ENCODE measurements at places on chromosomes 3 and 15.

DNA sequence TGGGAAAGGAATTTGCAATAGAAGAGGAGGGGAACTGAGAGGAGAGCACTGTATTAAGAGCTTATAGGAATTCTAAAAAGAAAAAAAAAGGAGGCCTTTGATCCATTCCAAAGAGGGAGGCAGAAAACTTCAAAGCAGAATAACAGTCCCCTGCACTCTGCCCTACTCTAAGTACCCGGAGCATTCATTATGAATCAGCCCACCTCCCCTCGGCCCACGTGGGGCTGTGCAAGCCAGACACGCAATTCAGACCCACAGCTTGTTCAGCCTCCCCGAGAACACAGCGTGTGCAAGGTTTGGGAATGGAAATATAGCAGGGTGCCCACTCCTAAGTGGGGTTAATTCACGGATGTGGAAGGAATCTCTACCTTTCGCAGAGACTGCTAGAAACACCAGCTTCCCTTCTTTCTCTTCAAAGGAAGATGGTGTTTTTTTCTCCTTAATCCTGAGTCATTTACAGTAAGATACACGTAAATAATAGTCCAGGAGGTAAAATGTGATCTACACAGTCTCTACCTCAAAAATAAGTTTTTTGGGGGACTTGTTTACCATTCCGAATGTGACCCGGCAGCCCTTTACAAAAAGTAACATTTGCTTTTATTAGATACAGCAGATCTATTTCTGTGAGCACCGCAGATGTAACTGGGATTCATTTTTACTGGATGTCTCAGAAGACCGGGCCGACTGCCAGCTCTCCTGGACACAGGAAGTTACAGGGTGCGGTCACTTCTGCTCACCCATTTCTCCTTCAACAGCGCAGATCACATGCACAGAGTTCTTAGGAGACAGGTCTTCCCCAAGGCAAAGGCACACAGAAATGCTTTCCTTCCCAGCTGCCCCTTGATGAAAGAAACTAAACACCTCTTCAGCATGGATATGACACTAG is 768.5 kb upstream of the CFAP20DC start:
- DNase-seq = peak; percentile 30

DNA sequence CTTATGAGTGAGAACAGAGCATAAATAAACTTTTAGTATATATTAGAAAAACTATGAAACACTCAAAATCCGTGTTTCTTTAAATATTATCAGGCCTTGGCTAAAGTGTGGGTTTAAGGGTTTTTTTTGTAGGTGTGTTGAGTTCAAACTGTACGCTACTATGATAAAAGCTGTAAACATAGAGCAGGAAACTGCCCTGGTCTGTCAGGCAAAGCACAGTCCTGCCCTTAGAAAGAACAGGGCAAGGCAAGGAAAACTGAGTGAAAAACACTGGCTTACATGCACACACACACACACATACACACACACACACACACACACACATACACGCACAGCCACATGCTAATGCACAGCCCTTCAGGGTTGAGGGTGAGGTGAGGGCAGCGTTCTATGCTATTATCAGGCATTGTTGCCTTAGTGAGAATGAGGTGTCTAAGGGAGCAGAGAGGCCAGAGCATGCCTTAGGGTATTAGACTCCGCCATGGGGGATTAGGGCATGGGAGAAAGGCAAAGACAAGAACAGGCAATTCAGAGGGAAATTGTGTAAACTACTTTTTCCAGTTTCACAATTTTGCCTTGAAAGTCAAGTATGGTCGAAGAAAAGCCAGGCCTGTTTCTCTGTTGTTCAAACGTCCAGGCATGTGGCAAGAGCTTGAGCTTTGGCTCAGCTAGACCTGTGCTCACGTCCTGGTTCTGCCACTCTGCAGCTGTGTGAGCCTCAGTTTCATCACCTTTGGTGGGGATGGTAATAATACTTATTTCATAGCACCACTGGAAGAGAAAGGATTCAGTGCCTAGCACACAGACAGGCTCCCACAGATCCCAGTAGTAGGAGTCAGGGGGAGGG is 36.3 kb upstream of the TPM1 start:
- no peak for DNase-seq

- DNase-seq = no peak
These were observed 15.8 kb downstream of the CSPG4 start for GRCh38 chr15:75696854-75697259.

DNA sequence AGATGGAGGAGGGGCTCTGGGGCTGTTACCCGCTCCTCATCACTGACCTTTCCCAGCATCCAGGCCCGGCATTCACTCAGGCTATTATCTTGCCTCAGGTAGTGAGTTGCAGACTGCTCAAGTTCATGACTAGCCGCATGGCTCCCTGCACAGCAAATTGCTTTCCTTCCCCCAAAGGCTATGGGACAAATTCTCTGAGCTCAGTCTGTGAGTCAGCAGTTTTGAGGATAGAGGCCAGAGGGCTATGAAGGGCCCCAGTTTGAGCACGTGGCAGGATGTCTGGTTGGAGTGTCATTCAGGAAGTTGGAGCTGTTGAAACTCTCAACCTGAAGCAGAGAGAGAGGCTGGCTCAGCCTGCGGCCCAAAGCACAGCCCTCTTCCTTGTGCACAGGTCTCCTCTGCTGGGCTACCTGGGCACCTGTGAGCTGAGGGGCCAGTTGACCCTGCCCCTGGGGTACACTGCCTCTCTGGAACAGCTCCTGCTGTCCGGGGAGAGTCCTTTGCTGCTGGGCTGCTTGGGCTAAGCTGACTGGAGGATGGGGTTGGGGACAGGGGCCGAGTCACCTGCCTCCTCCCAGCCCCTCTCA is 7.9 kb downstream of the FAH start:
- peak; percentile 76 for DNase-seq

- no peak for DNase-seq
These were observed 59.0 kb downstream of the ARIH1 start for GRCh38 chr15:72532991-72533601.

DNA sequence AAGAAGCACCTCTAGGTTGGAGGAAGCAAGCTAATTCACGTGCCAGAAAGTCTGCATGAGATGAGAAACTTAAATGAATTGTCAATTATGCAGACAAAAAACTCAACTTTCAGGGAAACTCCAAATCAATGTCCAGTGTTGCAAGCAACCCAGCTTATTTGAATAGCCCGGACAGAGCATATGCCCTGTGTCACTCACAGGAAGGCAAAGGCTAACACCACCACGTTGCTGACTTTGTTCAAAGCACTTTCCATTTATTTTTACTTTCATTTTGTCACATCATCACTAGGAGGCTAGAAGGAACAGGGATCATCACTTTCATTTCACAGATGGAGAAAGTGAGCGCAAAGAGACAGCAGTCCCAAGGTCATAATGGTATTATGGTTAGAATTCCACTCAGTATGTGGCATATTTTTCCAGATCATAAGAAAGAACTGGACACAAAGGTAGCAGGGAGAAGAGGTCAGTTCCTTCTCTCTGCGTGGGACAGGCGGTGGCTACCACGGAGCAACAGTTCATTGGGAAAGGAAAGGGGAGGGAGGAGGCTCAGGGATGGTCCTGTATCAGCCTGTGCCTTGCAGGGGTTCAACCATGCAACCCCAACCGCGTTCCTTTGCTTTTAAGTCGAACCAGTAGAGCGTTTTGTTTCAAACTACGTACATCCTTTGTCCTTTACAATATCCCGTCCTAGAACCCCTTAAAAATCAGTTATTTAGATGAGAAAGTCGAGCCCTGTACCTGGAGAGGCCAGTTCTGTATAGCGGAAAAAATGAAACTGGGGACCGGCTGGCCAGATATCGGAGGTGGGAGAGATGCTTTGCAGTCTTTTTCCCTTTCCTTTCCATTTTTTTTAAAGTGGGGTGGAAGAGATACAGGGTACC is 1.1 kb downstream of the HEG1 start:
- no peak for DNase-seq

- no peak for DNase-seq
These were observed 13.7 kb downstream of the LRTM1 start for GRCh38 chr3:54914180-54914579.

- DNase-seq = no peak
These were observed 164.5 kb downstream of the THSD4 start for GRCh38 chr15:71279757-71280141.

GRCh38 chr3:37696661-37697060 is 165.0 kb upstream of the CTDSPL start:
- DNase-seq = no peak

DNA sequence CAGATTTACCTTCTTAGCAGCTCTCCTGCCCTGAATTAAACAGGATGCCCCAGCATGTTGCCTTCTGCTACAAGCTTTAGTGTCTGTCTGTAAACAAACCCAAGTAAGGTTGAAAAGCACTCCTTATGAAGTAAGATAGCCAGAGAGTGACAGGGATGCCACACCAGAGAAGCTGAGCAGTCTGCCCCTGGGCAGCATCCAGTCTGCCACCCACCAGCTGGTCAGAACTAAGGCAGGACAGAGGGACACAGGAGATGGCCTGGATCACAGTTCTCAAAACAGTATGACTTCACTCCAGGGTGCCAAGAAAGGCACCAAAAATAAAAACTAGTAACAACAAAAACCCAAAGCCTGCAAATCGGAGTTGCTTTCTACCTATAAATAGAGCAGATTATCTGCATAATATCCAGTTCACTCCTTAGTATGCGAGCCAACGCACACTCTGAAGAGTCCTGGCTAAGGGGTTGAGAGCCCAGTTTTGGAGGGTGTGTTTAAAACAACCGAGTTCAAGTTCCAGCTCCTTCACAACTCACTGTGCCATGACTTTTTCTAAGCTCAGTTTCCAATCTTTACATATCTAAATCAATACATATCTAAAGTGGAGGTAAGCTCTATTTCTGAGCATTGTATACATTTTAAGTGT is 198.9 kb downstream of the KCNMB2 start:
- no peak for DNase-seq

DNA sequence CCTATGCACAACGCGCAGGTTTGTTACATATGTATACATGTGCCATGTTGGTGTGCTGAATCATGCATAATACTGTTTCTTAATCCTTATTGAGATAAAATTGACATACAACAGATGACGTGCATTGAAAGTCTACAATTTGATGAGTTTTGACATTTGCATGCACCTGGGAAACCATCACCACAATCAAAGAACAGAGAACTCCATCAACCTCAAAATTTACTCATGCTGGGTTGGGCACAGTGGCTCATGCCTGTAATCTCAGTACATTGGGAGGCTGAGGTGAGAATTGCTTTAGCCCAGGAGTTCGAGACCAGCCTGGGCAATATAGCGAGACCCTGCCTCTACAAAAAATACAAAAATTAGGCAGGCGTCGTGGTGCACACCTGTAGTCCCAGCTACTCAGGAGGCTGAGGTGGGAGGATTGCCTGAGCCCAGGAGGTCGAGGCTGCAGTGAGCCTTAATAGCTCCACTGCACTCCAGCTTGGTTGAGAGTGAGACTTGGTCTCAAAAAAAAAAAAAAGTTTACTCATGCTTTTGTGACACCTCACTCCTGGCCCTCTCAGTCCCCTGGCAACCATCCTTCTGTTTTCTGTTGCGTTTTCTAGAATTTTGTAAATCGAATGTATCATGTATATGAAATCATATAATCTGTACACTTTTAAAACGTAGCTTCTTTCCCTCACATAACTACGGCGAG is 56.6 kb downstream of the BHLHE40 start:
- no peak for DNase-seq

DNA sequence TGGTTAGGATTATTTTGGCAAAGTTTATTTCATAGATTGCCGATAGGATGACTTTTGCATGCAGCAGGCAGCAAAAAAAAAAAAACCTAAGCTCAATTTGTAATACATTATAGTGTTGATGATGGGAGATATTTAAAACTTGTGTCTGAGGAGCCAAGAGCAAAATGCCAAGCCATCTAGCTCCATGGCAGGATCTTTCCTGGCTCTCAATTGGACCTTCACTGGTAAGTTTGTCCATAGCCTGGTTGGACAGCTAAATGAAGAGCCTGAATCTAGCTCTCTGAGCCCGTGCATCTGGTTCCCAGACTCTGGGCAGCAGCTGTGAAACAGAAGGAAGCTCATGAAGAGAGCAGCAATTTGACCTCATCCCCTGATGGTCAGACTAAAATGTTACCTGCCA is 17.5 kb downstream of the STAC start:
- DNase-seq = no peak

DNA sequence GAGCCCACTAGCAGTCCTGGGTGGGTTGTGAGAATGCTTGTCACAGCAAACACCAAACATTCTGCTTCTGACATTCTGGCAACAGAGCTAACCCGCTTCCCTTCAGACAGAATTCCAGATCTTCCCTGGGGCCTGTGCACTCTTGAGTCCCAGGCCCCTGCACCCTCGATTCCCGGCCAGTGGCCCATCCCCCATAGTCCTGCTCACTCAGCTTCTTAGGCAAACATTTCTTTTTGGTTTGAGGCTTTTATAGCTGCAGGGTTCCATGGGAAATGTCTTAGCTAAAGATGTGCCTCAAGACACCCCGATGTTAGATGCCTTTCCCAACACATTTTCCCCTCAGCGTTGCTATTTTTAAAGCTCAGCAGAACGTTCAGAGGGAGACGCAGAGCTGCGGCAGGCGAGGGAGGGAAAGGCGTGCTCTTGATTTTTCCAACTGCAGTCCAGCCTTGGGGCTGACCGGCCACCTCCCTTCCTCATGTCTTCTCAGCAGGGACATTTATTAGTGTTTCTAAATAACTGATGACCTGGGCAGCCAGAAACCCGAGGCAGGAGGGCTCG is 35.2 kb downstream of the ABTB1 start:
- peak; percentile 26 for DNase-seq

DNA sequence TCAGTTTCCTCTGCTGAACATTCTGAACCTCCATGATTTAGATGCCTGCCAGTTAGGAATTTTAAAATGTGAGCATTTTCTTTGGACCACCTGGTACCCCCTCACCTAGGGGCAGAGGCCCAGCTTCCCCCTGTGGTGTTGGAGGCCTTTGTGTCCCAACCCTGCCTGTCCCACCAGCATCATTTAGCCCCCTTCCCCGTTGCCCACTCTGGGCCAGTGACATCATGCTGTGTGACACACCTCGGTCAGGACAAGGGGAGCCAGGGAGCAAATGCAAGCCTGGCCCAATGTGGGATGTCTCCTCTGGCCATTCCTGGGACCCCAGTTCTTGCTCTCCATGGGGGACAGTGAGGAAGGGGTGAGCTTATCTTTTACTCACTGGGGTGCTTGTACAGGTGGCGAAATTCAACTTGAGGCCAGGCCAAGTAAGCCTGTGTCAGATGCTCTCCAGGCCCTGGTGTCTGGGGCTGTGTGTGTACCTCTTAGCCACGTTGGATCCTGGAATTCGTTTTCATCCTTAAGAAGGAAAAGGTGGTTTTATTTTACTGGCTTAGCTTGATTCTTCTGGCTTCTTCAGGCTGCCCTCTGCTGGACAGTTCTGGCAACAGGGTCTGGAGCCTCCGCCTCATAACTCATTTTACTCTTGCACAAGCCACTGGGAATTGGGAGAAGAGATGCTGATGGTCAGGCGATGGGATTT is 49.7 kb upstream of the MYZAP start:
- peak; percentile 77 for DNase-seq

- no peak for DNase-seq
These were observed 304.1 kb upstream of the EPHA6 start for GRCh38 chr3:96510334-96510733.

GRCh38 chr3:43481375-43481774 is 140.4 kb downstream of the ANO10 start:
- DNase-seq = peak; percentile 32

DNA sequence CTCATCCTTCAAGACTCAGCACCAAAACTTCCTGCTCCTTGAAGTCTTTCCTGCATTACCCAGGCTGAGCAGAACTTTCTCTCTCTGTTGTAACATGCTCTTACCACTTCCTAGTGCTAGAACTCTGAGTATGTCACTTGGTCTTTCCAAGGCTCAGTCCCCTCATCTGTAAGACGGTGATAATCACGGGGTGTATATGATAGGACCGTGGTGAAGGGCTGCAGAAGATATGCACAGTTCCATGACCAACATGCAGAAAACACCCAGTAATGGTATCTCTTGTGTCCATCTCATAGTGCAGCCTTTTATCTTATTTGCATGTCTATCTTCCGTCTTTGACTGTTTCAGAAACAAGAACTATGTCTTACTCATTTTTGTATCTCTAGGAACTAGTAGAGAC is 154.5 kb downstream of the ZNF621 start:
- DNase-seq = no peak
